Stimulated activated CD4-positive, alpha-beta T cell treated with anti-CD3 and anti-CD28 coated beads, Interleukin-2, amount 100 ng/mL, for 24 hours (primary cell): ENCODE measurements at places on chromosomes 5 and 9.
A peak's percentile ranks its signal among the peaks of the same experiment; 100 is the strongest.

GRCh38 chr5:52989781-52990527 is 802 bp downstream of the ITGA2 start:
- peak; percentile 40 for DNase-seq

DNA sequence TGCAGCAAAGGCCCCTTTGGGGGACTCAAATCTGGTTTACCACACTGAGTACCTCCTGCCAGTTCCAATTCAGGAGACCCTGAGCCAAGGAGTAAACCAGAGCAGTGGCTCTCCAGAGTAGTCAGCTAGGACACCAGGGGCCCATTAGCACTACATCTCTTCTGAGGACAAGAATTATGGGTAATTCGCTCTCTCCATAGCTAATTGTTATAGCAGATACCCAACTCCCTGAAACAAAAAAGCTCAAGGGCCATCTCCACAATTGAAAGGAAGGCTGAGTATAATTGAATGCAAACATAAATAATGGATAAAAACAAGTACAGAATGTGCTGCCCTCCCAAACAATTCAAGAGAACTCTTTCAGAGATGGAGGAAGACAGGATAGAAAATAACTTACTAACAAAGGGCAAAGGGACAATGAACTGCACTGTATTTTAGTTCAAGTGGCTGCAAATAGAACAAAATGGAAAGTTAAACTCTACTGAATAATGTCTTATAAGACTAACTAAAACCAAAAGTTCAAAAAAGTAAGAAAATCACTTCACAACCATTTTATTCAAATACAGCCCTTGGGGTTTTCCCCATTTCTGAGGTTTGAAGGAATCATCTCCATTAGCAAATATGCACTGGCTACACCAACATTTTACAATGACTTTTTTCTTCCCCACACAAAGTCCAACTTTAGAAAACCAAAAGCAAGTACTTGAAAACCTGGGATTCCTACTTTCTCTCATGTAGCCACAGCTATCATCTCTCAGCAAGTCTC is 118.8 kb downstream of the SIL1 start:
- DNase-seq, result no peak

DNA sequence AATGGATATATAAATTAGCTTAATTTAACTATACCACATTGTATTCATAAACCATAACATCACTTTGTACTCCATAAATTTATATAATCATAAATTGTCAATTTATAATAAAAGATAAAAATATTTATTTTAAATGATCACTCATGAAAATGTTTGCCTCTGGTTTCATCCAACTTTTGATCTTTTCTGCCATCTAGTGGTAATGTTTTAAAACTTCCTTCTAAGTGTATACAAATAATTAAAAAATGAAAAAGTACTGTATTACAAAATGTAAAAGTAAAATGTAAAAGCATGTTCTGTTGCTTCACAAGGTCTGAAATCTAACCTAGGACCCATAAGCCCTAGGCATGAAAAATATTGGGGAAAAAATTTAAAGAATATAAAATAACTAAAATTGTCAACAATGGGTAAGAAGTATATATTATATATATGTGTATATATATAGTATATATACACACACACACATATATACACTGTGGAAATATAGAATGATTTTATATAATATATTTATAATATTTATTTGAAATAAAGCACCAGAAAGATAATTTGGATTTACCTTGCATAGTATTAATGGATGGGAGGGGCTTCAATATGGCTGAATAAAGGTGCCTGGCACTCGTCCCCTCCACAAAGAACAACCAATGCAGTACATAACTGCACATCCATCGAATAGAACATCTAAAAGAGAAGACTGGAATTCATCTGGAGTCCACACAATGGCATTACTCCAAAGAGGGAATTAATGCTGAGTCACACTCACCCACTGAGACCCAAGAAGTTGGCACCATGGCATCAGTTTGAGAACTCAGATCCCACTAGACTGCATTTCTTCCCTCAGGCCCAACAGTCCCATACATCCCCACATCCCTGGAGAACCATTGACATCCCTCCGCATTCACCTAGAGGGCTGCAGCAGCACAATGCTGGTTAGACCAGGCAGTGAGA is 32.5 kb downstream of the ANXA1 start:
- no peak for DNase-seq

DNA sequence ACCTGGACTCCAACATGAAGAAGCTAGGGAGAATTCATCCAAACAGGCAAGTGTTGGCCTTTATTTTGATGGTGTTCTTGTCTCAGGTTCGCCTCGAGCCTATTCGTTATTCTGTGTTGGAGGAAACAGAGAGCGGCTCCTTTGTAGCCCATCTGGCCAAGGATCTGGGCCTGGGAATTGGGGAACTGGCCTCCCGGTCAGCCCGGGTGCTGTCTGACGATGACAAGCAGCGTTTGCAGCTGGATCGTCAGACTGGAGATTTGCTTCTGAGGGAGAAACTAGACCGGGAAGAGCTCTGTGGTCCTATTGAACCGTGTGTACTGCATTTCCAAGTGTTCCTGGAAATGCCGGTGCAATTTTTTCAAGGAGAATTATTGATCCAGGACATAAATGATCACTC is 367 bp downstream of the PCDHB4 start:
- no peak for DNase-seq

DNA sequence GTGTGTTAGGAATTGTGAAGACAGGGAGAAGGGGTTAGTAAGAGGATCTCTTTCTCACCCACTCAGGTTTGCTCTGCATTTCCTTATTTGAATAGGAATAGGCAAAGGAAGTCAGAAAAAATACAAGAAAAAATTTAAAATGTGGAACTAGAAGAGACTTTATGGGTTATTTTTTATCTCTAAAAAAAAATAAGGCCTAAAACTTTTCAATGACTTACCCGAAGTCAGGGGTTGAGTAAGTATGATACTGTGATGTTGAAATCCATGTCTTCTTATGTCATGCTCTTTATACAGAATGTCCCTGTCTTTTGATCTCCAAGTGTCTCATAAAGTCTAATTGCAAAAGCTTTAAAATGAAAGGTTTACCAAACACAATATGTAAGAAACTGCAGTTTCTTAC is 148.3 kb upstream of the PIK3R1 start:
- DNase-seq, result no peak

DNA sequence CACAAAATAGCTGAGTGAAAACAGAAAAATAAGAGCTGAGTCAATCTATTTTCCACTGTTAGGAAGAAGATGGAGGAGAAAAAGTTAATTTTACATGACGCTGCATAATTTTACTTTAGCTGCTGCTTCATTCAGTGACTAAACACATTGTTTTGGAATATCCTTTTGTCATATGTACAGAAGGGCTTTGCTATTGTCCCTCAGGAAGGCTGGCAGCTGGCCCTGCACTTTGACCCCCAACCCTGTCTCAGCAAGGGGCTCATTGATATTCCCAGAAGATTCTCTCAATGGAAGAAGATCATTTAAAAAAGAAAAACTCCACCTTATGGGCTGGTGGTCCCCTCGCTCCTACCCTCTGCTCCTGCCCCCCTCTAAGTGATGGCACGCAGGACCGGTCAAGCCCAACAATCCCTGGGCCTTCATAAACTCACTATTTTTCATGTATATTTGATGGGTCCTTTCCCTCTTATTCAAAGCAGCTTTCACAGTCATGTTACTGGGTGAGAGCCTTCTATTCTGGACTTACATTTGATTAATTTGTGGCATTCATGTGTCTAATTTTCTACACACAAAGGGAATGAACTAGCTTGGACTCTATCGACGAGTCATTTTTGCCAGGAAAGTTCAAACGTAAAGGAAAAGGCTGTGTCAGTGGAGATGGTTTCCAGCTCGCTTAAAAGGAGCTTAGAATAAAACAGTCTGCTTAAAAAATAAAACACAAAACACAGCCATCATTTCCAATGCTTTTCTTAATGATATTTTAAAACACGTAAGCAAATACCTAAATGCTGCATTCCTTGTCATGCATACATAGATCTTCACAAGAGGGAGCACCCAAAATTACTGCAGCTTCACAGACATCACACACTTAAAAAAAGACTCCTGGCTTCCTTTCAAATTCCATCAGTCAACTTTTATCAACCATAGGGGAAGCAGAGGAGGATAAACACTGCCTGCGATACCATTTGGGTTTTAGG is 104.7 kb downstream of the EFNA5 start:
- DNase-seq, result no peak

GRCh38 chr5:156148301-156148700 is 178.7 kb upstream of the SGCD start:
- DNase-seq, result no peak

DNA sequence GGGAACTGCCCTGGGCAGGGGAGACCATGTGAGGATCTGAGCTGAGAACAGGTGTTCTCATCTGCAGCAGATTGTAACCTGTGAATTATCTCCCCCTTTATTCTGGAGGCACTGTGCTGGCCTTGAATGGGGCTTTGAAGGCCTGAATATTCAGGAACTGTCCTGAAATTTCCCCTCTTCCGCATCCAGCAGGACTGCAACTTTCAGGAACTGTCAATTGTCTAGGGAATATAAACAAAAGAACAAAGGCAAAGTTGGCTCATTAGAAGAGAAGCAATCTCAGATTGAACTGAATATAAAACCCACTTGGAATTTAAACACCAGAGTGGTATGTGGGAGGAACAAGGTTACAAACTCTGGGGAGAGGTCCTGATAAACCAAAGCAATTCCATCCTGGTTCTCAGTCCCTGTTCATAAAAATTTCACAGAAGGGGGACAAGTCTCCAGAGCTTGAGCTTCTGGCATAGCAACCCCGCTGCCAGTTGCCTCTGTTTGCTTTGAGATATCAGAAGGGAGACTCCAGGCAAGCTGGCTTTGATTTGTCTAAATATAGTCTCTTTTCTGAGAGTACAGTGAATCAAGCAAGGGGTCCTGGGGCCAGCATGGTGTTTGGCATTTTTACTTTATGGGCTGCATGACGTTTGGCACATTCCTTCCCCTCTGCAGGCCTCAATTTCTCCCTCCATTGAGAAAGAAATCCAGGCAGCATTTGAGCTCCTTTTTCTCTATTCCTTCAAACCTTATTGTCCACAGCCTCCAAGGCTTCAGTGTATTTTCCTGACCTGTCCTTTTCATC is 47.5 kb downstream of the ADRB2 start:
- no peak for DNase-seq

GRCh38 chr9:106438928-106439327 is 424.0 kb upstream of the ZNF462 start:
- no peak for DNase-seq

GRCh38 chr9:111298731-111299598 is 31.1 kb downstream of the OR2K2 start:
- no peak for DNase-seq

- no peak for DNase-seq
Measured at GRCh38 chr9:27280860-27281259, 16.1 kb downstream of the EQTN start.

- DNase-seq, result no peak
Measured at GRCh38 chr9:74804018-74804385, 83.7 kb downstream of the TRPM6 start.

DNA sequence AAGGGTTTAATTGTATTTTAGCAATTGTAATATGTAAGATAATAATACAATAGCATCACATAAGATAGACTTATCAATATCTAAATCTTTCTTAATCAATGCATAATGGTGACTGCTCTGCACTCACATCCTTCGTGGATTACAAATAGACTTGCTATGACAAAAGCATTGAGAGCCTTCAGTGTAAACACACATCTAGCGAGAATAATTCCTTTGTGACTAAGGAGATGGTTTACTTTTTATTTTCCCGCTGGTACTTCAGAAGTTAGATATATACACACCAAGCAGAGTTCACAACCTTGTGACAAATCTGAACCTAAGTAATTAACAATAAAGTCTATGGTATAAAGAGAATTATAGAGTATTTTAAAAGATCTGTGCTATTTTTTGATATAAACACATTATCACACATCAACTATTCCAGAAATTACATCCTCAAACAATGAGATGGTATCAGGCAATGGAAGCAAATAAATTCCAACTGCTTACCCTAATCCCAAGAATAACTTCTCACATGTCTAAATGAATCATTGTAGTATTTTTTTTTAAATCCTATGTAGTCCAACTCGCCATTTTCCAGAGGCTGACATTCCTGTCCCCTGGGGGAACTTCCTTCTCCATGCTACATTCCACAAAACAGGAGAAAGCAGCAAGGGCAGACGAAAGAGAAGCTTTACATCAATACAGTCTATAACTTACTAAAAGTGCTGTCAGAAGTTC is 51.2 kb downstream of the MAPKAP1 start:
- no peak for DNase-seq

- DNase-seq, result no peak
Measured at GRCh38 chr9:12740845-12741244, 34.0 kb upstream of the LURAP1L start.

DNA sequence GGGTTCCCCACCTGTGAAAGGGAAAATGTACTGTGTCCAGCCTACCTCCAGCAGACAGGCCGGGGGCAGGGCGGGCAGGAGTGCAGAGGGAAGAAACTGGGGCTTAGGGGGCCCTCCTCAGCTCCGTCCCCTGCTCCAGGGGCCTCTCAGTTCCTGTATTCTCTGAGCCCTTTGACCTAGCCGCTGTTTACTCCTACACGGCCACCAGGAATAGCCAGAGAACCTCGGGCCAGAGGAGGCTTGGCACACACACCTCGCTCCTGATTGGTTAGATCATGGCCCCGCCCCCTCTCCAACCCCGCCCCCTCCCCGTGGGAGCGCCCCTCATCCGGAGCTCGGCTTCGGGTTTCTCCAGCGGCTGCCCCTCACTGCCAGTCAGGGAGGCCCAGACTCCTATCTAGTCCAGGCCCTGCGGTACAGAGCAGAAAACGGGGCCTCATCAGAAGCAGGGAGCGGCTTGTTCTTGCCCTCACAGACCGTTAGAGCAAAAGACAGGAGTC is 2.2 kb downstream of the ST6GALNAC6 start:
- peak; percentile 46 for DNase-seq

GRCh38 chr9:86481466-86481865 is 127.3 kb upstream of the TUT7 start:
- no peak for DNase-seq

- DNase-seq, result no peak
Measured at GRCh38 chr5:36367524-36367923, 65.8 kb upstream of the RANBP3L start.

GRCh38 chr9:4661165-4661564 is 929 bp upstream of the PLPP6 start:
- DNase-seq, result no peak

DNA sequence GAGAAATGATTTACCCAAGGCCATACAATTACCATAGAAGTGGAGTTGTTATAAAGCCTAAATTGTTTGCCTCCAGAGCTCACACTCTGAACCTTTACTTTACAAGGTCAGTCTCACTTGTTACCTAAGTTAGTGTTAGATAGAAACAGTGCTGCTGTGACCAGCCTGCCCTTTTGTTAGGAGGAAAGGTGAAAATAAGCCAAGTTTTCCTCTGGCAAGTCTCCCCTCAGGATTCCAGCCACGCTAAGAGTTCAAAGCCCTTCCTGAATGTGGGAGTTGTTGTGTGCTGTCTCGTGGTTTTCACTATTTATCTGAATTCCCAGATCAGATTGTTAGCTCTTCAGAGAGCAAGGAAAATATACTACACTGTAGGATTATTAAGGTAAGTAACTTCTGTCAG is 260.0 kb downstream of the SGCD start:
- no peak for DNase-seq
